Activated naive CD4-positive, alpha-beta T cell (primary cell): ENCODE measurements at places on chromosomes 12 and 14.

DNA sequence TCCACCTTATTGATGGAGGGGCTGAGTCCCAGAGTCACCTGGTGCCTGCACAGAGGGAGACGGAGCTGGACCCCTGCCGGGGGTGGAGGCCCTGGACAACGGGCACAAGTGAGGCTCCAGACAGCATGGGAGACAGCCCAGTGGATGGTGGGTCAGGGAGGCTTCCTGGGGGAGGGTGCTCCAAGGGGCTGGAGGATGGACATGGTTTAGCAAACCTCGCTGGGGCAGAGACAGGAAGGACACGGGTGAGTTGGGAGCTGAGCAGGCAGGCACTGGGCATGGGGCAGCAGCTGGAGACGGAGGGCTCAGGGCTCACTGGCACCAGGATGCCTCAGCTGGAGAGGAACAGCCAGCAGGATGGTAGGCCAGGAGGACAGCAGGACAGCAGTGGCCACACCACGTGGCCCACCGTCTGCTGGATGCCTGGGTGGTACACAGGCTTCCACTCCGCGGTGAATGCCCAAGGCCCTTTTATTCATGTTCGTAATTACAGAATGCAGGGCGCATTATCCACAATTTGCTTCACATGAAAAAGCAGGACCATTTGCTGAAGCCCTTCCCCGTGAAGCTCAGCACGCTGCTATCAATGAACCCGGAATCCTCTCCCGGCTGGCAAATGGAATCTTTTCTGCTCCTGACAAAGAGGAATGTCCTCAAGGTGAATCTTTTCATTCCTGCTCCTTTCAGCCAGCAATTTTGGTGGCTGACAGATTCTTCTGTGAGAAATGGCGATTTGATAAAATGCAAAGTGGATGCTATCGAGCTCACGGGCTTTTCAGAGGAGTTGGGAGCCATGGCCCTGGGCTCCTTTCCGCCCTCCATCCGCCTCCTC lies 138.1 kb upstream of the C14orf180 start:
- no peak for DNase-seq

DNA sequence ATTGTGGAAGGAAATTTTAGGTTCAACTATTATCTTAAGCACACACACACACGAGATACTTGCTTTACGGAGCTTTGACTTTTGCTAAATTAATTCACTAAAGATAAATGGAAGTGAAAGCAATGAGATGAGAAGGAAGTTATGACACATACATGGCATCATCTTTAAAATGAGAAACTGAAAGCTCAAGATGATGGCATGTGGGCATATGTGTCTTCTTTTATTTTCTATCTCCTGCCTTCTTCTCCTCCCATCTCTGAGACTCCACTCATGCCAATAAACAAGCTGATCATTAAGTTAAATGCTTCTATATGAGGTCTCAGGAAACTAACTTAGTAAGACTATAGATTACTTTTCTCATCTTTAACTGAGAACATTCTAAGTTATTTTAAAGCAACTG lies 216.7 kb downstream of the MED13L start:
- DNase-seq: no peak

DNA sequence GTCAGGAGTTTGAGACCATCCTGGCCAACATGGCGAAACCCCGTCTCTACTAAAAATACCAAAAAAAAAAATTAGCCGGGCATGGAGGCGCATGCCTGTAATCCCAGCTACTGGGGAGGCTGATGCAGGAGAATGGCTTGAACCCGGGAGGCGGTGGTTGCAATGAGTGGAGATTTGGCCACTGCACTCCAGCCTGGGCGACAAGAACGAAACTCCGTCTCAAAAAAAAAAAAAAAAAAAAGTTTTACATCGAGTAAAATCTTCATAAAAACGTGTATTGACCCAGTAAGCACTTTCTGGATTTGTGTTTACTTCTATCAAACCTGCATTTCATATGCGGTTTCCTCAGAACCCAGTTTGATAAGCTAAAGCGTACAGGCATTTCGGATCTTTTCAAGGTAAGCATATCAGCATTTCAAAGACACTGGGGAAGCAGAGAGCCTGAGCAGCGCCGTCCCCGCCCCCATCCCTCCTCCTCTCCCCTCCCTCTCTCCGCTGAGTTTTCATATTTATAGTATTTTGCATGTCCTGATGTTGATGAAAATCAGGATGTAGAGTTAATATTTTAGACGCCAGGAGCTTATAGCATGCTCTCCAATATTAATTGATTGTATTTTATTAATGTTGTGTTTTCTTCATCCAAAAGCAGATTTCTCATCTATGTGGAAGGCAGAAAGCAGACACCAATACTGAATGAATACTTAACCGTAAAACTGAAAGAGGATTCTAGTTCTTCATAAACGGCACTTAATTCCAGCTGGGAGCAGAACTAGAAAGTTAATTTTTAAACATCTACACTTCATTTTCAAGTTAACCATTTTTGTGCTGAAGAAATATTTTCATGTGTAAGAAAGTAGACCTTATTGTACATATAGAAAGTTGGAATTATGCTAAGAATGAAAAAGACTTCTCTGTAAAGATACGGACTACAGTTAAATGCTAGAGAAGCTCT lies 9.2 kb upstream of the HIP1R start:
- no peak for DNase-seq

GRCh38 chr14:100906420-100906819 lies 2.9 kb upstream of the RTL1 start:
- DNase-seq: no peak

- DNase-seq: no peak
These were observed 434.5 kb downstream of the MDGA2 start for GRCh38 chr14:47240748-47241437.

GRCh38 chr12:45174595-45174994 lies 41.3 kb upstream of the ANO6 start:
- no peak for DNase-seq

DNA sequence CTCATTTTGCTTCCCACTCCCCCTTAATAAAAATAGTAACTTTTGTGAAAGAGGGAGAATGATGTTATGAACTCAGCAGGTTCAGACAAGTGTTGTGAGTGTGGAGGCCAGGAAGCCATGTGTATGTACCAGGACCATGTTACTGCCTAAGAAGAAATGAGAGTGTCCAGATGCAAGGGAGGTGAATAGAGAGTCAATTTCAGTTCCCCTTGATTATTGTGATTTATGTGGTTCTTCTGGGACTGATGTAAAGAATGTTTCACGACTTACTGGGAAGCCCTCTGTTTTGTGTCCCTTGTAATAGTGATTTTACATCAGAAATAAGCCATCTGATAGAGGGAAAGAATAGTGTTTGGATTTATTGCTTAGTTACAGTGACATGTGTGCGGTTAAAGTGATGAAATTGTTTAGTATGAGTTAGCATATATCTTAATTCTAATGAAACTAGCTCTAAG lies 32.5 kb downstream of the FBXO34 start:
- no peak for DNase-seq

DNA sequence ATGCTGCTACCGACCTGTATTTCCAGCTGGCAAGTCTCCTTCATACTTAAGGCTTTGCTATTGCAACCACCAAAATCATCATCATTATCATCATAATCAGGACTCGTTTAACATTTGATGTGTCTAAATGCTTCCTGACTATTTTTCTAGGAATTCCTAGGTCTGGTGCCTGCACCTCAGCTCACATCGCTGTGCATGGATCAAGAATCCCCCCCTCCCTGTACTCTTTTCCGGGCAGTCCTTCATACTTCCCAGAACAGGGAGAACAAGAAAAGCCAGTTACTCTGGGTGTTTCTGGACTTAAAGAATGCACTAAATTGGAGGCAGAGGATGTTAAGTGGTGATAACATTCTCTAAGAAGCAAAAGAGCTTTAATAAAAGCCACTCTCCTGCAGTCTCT lies 9.4 kb downstream of the ERP27 start:
- DNase-seq: no peak

GRCh38 chr14:55404173-55404854 lies 7.3 kb downstream of the ATG14 start:
- no peak for DNase-seq

DNA sequence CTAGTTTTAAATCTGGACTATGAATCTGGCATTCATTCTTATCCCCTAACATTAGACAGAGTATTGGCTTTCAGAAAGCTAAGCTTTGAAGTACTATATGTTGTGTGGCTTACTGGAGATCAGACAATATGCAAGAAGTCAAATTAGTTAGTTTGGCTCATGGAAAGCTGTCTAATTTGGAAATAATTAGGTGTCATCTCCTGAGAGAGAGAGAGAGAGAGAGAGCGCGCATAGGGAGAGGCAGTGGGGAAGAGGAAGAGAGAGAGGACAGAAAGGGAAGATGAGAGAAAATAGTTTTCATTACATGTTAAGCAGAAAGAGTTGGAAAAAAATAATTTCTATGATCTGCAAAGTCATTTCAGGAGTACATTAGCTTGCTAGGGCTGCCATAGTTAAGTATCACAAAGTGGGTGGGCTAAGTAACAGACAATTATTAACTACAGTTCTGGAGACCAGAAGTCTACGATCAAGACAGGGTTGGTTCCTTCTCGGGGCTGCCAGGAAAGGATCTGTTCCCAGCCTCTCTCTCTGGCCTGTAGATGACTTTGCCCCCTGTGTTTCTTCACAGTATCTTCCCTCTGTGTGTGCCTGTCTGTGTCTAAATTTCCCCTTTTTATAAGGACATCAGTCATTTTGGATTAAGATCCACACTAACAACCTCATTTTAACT lies 404.2 kb downstream of the RGS6 start:
- DNase-seq: no peak

DNA sequence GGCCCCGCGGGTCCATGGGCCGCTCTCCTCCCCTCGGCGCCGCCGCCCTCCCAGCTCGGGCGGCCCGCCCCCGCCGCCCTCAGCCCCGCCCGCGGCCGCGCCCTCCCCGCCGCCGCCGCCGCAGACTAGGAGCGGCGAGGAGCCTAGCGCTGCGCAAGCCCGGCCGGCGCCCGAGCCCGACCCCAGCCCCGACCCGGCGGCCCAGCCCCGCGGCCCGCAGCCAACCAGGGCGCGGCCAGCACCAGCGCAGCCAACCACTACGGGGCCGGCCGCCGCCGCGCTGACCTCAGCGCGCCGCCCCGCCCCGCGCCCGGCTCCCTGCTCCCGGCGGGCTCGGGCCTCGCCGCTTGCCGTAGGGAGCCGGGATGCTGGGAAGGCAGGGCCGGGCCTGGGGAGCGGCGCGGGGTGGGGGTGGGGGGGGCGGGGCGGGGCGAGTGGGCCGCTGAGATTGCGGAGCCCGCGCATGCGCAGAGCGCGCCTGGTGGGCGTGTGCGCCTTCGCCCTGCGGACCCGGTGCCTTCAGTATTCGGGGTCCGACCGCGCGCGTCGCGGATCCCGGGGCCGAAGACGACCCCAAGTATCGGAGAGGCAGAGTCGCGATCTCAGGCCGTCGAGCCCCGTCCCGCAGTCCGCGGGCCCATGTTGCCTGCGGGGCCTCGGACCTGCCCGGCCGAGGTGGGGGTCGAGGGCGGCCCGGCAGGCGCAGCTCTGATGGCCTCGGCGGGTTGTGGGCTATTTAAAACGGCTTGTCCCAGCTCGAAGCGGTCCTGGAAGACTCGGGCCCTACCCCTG lies at the start of gene CDC42BPB:
TSS of gene CDC42BPB (minus strand) at position 178 of the 792 bp plus-strand sequence. CDS start 376 bp downstream, outside the sequence.
- peak; percentile 22 for DNase-seq

DNA sequence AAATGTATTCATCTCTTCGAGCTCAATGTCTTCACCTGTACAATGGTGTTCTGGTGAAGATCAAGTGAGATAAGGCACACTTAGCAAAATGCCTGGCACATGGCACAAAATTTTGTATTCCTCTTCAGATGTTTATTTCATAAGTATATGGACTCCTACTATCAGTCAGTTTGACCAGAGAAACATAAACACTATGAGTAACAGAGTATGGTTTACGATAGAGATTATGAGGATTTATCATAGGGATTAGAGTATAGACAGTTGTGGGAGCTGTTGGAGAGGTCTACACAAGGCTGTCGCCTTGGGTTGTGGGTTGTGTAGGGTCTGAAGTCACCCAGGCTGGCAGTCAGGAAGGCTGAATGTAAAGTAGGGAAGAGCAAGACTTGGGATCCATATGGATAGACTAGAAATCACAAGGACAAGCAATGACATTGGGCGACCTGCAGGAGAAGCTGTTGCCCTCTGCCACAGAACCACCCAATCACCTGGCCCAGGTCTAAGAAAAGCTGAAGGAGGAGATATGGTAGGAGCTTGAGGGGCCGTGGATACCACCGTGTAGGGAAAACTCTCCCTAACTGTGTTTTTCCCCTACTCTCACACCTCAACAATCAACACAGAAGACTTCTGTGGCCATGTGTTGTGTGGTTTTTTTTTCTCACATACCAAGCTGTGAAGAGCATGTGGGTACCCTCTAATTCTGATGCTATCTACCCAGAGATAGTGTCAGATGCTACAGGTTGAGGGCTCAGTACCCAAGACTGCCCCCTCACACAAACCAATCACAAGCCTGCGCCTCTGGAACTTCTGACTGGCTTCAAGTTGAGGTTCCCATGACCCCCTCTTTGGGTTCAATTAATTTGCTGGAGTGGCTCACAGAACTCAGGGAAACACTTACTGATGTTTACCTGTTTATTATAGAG lies 27.2 kb upstream of the RESF1 start:
- DNase-seq: no peak

DNA sequence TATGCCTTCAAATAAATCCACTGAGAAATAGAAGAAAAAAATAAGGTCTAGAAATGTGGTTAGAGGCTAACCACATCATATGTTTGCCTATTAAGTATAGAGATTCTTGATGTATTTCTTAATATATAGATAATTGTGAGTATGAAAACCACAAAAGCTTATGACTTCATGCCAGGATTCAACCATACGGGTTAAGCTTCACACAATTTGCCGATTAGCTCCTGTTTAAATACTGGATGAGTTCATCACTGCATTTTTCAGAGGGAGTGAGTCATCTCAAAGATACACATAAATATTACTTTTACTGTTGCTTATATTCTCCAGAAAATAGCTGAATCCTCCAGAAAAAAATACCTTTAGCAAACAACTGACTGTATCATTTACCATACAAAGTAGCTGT lies 79.6 kb downstream of the RPL10L start:
- no peak for DNase-seq

- DNase-seq: no peak
These were observed 78.3 kb upstream of the RTL1 start for GRCh38 chr14:100981809-100982208.

GRCh38 chr14:101351769-101352168 lies 209.5 kb upstream of the DIO3 start:
- DNase-seq: no peak

DNA sequence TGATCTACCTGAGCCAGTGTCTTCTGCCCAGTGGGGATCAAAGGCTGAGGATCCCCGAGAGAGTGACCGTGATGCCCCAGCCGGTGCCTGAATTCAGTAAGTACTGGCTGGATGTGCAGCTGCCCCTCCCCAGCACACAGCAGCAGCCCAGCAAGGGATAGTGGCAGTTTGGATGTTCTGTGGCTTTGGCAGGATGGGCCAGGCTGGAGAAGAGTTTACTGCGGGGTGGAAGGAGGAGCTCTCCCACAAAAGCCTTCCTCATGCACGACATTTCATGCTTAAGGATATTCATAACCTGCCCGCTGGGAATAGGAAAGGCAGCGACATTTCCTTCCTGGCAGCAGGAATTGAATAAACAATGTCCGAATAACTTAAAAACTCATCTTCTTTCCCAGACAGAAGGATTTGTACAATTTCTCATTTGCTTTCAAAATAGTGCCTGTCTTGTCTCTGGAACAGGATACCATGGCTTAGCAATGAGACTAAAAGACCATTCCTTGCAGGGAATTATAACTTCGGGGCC lies 135.6 kb upstream of the PRMT8 start:
- no peak for DNase-seq

- DNase-seq: no peak
These were observed 3.4 kb downstream of the NACA start for GRCh38 chr12:56721721-56722120.

- no peak for DNase-seq
These were observed 128.4 kb downstream of the DAD1 start for GRCh38 chr14:22460461-22461195.
